ENCODE measurements at places on chromosomes 6 and 20.

- DNase-seq, result peak; percentile 48
Observed at GRCh38 chr6:167898673-167899311, 72.1 kb downstream of the AFDN start.

- peak; percentile 3 for DNase-seq
Observed at GRCh38 chr6:130306377-130306776, 59.4 kb upstream of the TMEM200A start.

- DNase-seq, result no peak
Observed at GRCh38 chr20:48178633-48179032, 393.4 kb upstream of the SULF2 start.

GRCh38 chr6:150881911-150882481, 16.5 kb downstream of the MTHFD1L start:
- peak; percentile 76 for DNase-seq

GRCh38 chr20:38630727-38631126, 29.1 kb downstream of the ARHGAP40 start:
- DNase-seq, result no peak

All from bronchial epithelial cell (primary cell).